ENCODE measurements at places on chromosomes 7 and 10.
A peak's percentile ranks its signal among the peaks of the same experiment; 100 is the strongest.

DNA sequence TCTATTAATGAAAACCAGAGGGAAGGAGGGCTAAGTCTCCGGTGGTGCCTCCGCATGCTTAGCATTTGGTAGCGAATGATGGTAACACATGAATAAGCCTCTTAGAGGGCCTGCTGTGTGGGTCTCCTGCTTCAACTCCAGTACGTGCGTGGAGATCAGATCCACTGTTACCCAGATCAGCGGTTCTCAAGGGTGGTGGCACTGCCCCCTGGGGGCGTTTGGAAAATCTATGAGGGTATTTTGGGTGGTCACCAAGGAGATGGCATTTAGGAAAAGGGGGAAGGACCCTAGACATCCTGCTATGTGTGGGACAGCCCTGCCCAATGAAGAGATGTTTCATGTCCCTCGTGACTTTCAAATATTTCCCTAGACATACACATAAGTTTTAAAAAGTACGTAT lies 57.1 kb upstream of the TM9SF3 start:
- DNase-seq = no peak

DNA sequence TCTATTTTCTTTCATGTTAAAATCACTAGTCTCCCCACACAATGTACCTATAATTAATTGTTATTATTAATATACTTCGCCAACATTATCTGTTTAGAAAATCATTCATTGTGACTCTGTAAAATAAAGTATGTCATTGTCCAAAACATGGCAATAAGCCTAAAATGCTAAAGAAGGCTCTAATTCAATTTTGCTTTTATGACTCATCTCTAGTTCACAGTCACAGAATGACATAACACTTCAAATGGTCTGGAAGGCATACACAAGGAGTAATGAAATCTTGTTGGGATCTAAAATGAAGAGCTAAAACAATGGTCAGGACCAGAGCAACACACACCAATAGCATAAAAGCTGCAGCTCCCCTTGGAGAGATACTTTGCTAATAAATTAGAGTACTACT lies 505.8 kb downstream of the GPAM start:
- DNase-seq = no peak

DNA sequence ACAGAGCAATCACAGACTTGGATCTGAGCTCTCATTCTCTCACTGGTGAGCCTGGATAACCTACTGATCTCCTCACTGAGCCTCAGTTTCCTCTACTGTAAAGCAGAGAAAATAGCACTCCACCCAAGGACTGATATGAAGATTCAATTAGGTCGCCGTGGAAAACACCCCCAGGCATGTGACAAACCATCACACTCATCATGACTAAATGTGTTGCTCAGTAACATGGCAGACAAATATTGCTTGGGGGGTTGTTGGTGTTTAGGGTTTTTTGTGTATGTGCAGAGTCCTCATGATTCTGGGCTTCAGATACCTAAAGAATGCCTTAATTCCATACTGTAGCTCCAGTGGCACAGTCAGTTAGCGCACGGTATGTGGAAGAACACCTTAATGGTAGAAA lies 122.1 kb upstream of the TCF7L2 start:
- no peak for DNase-seq

GRCh38 chr7:22726345-22726906 lies 574 bp upstream of the IL6 start:
- DNase-seq = peak; percentile 10

DNA sequence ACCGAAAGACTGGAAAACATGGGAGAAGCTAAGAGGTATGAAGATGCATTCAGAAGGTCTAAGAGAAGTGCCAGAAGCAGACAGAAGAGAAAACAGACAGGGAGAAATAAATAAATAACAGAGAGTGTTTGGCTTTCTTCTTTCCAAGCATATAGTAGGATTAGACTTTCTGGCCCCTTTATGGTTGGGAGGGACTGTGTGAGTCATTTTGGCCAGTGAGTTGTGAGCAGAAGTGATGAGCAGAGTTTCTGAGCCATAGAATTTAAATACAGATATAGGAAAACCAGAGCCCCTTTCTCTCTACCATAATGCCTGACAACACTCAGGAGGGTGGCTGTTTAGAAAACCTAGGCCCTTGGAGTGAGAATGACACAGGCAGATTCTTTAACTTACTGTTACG lies 171.0 kb downstream of the PPP1R17 start:
- no peak for DNase-seq

GRCh38 chr7:77899516-77899915 lies 100.9 kb downstream of the PHTF2 start:
- no peak for DNase-seq

- DNase-seq = no peak
Observed at GRCh38 chr10:35533565-35533964, 71.6 kb upstream of the GJD4 start.

- DNase-seq = no peak
Observed at GRCh38 chr10:52965938-52966401, 193.4 kb upstream of the MBL2 start.

DNA sequence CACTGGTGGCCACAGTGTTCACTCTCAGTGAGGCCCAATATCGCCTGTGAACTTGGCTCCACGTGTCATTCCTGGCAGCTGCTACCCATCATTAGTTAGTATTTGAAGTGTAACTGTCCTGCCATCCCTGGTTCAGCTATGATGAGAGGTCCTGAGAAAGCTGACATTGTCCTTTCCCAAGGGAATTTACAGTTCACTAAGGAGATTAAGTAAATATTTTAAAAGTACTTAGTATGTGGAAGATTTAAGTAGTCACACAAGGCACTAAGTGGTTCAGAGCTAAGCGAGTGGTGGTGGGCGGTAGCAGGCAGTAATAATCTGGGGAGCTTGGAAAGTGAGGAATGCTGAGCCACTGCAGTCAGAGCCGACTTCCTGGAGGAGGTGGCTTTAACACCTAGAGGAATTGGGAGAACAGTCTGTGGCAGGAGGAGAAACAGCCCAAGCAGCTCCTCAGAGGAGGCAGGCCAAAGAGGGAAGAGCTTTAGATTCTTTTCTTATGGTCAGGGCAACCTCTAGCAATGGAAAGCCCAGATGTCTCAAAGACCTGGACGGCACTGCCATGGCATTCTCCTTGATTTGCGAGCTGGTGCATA lies 519.7 kb downstream of the LRMDA start:
- no peak for DNase-seq

- DNase-seq = no peak
Observed at GRCh38 chr10:91049988-91050360, 129.1 kb upstream of the ANKRD1 start.

GRCh38 chr7:81029511-81029910 lies 110.7 kb upstream of the SEMA3C start:
- DNase-seq = no peak

DNA sequence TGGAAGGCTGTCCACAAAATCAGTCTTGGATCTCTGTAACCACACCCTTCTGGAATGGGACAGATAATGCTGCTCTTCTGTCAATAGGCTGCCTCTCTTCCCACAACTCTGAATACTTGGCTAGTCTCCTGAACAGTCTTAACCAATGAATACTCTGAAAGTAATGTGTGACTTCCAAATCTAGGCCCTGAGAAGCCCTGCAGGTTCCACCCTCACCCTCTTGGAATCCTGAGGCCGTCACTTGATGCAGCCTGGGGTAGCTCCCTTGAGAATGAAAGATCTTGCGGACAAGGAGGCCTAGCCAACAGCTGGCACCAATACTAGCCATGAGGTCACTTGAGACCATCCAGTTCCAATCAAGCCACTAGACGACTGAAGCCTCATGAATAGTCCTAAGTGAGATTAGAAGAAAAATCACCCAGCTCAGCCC lies 109.2 kb downstream of the ARHGAP12 start:
- no peak for DNase-seq

DNA sequence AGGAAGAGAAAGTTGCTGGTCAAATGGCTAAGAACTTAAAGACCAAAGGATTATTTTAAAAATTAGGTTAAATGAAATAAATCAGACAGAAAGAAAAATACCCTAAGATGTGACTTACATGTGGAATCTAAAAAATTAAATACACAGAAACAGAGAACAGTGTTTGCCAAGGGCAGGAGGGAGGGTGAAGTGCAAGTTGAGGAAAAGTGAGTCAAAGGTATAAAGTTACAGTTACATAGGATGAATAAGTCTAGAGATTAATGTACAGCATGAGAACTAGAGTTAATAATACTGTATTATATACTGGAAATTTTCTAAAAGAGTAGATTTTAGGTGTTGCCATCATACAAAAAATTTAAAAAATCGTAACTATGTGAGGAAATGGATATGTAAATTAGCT lies 146.3 kb downstream of the MDFIC start:
- DNase-seq = no peak

DNA sequence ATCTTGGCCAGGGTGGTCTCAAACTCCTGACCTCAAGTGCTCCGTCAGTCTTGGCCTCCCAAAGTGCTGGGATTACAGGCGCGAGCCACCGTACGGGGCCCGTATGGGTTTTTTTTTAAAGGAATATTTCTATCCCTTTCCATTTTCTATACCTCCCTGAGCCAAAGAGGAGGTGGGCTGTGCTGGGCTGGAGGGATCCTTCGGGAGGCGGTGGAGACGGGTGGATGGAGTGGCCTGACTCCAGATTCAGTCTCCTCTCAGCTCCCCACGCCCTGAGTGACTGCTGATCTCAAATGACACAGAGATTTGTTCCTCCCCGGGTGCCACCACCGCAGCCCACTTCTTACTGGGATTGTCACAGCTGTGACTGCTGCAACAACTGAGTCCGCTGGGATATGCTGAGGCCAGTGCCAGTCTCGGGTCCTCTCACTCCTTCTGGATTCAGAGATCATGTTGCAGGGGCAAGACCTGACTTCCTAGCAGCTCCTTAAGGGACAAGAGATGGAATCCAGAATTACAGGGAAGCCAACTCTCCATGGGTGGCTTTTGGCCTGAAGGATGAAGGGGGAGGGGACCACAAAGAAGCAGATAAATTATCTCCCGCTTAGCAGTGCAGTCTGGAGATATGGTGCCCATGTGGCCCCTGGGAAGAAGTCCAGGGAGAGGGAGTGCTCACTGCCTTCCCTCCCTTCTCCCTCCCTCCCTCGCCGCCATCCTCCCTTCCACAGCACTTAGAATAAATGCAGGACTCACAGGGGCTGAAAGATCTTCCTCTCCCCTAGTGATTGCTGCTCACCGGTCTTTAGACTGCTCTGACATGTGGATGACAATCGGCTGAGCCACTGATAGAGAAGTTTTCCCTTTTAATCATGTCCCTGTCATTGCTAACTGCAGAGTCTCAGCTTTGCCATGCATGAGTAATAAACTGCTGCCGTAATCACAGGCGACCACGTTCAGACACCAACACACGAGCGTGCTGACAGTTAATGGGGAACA lies 14.3 kb downstream of the GALNT17 start:
- no peak for DNase-seq

GRCh38 chr7:8259586-8260222 lies 2.3 kb downstream of the ICA1 start:
- no peak for DNase-seq

DNA sequence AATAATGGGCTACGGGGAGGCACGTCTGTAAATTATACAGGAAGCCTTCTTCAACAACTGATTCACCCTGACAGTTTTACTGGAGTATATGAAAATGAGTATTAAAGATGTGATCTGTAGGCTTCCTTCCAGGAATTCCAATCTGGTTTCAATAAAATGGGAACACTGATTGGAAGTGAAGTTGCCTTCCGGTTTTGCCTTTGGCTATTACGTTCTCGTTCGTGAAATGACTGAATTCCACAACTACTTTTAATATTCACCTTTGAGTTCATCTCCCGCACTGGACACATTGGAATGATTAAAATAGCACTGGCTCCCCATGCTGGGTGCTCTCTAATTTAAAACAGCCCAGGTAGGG lies 350.1 kb upstream of the MKI67 start:
- DNase-seq = no peak

GRCh38 chr10:16909271-16909767 lies 92.1 kb upstream of the RSU1 start:
- no peak for DNase-seq

- DNase-seq = peak; percentile 14
Observed at GRCh38 chr7:158829021-158829341, 328 bp downstream of the ESYT2 start.

GRCh38 chr10:92691591-92692079 lies 1.9 kb downstream of the HHEX start:
- DNase-seq = no peak

DNA sequence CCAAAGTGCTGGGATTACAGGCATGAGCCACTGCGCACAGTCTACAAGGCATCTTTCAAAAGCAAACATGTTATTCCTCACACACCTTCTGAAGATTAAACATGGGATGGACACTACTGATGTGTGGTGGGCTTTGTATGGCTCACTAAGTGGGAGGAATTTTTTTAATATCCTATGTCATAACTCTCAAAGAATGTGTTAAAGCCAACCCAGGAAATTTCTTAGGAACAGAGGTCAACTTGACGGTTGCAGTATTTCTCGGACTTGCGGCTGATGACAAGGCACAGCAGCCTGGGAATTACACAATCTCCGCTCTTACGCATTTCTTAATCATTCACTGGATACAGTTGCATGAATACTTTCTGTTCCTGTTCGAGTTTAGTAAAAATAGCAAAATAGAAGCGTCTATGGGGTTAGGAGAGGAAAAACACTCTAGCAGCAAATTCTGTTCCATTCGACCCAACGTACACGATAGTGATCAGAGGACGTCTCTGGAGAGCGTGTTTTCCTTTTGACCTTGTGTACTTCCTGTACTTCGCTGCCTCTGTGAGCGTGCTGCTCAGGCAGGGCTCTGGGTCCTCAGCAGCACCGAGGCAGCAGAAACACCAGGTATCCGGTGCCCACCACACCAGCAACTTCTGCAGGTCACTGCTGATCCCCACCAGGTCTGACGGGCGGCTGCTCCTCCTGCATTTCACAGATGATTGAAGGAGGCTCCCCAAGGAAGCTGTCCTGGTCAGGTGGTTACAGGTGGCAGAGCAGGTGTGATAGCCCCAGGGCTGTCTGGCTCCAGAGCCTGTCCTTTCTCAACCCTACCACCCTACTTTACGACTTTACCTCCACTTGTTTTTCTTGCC lies 26.4 kb upstream of the SRGN start:
- DNase-seq = no peak

- no peak for DNase-seq
Observed at GRCh38 chr7:130844811-130845580, 111.0 kb upstream of the KLF14 start.

DNA sequence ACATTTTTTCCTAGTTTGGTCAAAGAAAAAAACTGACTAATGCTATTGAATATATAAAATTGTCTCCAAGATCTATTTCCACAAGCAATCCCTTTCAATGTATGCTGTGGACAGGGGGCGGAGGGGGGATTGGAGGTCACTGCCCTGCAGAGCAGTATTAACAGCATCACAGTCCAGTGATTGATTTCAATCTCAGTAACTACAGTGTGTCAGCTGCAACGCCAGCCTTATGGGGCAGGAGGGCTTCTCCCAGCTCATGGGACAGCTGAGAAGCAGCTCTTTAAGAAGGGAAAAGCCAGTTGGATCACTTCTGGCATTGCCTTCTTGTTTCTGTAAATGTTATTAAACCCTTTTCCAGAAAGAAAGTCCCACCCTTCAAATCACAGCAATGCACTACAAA lies 65.0 kb downstream of the RAPGEF5 start:
- DNase-seq = no peak

GRCh38 chr7:152979376-152979775 lies 219.8 kb downstream of the ACTR3B start:
- no peak for DNase-seq

DNA sequence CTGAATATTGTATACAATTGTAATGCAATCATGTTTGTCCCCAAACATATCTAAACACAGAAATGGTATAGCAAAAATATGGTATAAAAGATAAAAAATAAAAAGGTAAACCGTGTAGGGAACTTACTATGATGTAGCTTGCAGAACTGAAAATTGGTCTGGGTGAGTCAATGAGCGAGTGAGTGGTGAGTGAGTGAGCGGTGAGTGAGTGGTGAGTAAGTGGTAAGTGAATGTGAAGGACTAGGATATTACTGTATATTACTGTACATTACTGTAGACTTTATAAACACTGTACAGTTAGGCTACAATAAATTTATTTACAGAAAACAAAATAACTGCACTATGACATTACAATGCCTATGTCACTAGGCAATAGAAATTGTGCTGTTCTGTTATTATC lies 1163.2 kb upstream of the SORCS1 start:
- DNase-seq = no peak

Measured in DMS79 (cell line).